Neuronal stem cell (in vitro differentiated cells): ENCODE measurements at places on chromosomes 7 and 10.

DNA sequence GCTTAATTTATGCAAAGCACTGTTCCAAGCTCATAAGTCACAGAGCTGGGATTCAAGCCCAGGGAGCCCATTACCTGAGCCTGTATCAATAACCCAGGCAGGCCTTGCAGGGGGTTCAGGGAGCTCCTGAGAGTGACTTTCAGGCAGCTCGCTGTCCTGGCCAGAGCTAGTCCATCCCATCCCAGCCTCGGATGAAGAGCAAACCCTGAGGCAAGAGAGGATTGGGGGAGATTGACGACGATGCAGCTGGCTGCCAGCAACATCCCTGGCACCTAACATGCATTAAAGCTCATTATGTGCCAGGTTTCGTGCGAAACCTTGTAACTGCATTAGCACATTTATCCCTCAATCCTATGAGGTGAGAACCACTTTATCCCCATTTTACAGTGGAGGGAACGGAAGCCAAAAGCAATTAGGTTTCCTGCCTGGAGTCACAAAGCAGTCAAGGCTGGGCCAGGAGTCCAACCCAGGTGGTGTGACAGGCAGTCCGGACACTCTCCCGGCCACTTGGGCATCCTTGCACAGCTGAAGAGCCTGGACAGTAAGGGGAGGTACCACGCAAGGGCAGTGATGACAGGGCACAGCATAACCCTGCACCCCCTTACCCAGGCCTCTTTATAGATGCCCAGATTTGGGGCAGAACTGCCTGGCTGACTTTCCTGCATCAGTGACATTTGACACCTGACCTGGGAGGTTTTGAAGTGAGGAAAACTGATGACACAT lies 129.8 kb upstream of the CHST15 start:
- no peak for DNase-seq

DNA sequence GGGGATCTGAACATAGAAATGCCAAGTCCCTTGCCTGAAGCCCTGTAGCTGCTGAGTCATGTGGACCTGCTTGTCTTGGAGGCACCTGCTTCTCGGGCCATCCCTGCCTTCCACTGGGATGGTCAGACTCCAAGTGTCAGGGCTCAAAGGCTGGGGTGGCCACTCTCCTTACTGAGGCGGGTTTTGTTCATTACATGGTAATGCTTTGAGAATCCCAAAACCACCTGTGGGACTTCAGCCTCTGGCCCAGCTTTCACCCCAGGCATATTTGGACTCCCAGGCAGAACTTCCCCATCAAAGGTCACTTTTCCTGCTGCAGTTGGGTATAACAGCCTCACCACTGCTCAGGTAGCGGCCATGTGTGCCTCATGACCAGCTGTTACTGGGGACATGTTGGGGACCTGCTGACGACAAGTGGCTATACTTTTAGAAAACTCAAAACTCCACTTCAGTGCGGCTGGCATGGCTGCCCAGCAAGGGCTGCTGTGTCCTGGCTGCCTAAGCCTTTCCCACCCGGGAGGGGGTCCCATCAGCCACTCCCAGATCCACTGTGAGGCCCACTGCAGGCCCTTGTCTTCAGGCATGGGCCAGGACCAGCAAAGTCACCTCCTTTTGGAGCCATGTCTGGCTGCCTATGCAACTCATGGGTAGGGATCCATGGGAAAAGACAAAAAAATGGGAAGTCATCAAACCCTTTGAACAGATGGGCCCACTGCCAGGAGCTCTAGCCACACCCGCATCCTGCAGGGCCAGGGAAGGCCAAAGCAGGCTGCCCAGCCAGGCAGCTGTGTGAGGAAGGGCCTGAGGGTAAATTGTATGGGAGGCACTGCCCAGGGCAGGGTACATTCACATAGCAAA lies 96.7 kb downstream of the ARHGAP22 start:
- no peak for DNase-seq

- DNase-seq: no peak
Measured at GRCh38 chr7:123836656-123837055, 8.3 kb upstream of the HYAL4 start.

DNA sequence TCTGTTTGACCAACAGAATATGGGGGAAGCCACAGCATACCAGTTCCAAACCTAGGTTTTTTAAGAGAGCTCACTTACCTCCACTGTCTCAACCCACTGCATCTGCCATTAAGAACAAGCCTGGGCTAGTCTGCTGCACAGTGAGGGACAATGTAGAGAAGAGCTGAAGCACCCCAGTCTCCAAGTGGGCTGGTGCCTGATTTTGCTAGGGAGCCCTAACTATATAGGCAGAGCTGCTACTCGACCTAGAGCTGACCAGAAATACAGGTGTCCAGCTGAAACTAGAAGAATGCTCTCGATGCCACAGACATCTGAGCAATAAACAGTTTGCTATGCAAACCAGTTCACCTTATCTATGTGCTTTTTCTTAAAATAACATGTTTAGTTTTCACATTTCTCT lies 106.9 kb upstream of the BET1 start:
- DNase-seq: no peak

- DNase-seq: no peak
Measured at GRCh38 chr7:131076032-131076431, 251.6 kb upstream of the MKLN1 start.

DNA sequence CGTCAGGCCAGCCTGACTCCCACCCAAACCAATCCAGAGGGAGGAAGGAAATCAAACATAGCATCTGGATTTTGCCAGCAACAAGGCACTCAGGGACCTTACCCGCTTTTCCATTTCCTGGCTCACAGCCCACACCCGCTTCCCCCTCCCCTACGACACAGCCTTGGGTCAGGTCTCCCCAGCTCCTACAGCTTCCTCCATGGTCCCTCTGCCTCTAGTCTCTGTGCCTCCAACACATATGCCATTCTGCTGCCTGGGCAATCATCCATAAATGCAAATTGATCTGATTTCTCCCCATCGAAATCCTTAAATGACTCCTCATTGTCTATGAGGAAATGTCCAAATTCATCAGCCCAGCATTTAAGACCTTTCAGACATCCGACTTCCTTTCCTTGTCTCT lies 53.2 kb upstream of the CUX1 start:
- DNase-seq: no peak

- no peak for DNase-seq
Measured at GRCh38 chr10:23715363-23715762, 276.5 kb downstream of the OTUD1 start.

GRCh38 chr7:95547361-95548348 lies 48.7 kb downstream of the PDK4 start:
- no peak for DNase-seq

DNA sequence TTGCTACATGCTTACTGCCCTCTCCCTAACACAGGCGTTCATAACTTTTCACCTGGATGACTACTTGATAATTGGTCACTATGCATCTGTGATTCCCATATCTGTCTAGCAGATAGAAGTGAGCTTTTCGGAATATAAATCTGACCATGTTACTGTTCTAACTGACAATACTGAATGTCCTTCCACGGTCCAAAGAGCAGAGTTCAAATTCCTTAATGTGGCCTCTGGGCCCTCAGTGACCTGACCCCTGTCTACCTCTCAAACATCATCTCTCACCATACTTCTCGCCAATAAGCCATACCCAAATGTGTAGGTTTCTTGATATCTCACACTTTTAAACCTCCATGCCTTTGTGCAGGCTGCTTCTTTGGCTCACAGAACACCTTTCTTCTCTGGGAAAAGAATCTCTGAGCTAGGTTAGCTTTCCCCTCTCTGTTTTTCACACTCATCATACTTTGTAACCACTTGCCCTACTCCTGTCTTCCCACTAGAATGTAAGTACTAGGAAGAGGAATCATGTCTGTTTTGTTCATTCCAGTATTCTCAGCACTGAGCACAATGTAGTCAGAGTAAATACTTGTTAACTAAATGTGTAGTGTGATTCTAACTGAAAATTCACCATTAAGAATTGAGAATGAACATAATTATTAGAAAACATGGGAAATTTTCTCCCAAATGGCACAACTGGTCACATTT lies 39.2 kb upstream of the LRRC17 start:
- no peak for DNase-seq

DNA sequence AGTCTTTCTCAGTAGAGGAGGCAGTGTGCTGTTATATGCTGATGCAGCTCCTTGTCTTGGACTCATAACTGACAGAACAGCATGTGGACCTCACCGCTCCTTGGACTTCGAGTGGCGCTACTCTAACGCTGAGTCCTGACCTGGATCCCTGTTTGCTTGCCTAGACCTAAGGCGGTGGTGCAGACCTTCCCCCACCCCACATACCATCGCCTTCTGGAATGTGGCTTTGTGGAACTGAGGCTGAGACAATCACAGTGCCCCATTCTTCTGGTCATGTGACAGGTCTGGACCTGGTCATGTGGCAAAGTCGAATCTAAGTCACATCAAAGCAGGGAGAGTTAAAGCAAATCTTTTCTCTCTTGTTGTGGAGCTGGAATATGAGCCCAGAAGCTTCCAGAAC lies 190.7 kb upstream of the MKI67 start:
- no peak for DNase-seq

DNA sequence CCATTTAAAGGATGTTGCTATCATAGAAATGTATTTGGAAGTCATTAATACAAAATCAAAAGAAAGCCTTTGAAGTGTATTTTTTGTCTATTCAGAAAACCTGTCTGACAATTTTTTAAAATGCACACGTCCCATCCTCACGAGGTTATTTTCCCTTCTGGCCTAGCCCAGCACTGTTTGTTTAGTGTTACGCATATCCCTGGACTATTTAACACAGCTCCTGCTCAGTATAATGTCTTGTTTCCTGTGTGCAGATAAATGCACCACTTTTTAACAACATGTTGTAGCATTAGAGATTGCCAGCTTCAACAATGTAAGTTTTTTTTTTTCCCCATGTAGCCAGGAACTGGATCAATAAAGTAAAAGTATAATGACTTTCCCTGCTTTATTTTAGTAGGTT lies 102.6 kb upstream of the SFMBT2 start:
- DNase-seq: no peak

GRCh38 chr10:27619329-27619728 lies 115.2 kb downstream of the RAB18 start:
- DNase-seq: no peak

DNA sequence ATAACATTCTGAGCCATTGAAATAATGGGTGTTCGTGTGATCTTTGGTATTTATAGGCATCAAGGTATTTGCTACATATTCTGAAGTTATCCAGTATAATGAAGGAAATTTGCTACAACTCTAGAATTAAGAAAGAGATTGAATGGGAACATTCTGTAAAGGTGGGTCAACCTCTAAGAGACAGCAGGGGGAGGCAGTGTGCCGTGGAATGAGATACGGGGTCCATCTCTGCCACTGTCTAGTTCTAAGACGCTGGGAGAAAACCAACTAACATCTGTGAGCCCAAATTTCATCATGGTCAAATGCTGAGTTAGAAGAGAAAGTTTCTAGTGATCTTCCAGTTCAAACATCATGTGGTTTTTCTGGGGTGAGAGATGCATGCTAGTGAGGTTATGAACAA lies 368.9 kb downstream of the SORCS1 start:
- peak; percentile 37 for DNase-seq

DNA sequence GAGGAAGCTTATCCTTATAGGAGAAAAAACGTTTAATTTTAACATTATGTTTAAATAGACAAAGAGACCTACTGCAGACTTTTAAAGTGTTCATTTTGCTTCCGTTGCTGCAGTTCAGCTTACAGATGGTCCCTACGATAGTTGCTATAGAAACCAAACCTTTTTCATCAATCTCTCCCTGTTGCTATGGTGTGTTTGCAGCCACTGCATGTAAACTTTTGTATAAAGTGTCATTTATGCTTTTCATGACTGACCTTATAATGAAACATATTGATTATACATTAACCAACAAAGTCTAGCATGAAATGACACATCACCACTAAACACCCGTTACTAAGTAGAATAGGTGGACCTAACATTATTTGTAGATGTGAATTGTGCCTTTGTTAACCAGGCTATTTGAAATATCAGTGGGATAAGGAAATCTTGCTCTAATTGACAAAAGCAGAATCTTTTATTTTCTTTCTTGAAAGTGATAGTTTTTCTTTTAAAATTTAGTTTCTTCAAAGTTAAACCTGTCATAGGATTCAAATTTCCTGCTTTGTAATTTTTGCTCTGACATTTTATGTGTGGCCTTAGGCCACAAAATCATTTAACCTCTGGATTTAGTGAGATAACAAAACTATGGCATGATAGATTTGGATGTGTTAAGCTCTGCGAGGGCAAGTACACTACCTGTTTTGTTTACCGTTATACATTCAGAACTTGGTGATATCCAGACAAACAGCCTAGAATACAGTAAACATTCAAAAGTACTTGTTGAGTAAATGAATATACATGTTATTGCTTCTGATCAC lies 64.0 kb downstream of the CACNB2 start:
- DNase-seq: no peak

GRCh38 chr7:26704786-26705185 lies 159.6 kb downstream of the SKAP2 start:
- DNase-seq: no peak

- DNase-seq: no peak
Measured at GRCh38 chr10:86017841-86018734, 348.5 kb downstream of the GRID1 start.

- DNase-seq: no peak
Measured at GRCh38 chr7:2172311-2173188, 60.2 kb downstream of the MAD1L1 start.

GRCh38 chr10:72816565-72816964 lies 77.0 kb upstream of the OIT3 start:
- DNase-seq: no peak

DNA sequence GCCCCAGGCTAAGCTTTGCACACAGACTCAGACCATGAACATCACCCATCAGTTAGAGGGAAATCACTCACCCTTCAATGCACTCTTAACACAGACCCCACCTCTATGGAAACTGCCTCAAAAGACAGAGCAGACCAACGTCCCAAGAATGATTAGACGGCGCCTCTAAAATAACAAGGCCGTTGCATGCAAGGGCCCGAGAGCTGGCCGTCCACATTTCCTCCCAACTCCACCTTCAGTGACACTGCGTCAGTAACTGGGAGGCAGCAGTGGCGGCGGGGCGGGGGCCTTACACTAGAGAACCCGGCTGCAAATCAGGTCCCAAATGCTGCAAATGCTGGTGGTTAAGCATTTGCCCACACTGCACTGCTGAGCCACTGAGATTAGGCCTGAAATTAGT lies 115.0 kb downstream of the PTPRN2 start:
- no peak for DNase-seq
